ENCODE measurements at places on chromosomes 5 and 9. TPM values are rescaled to one million over a fixed set of nuclear protein-coding genes. Genes with fewer than 3 reads are reported as not detected.

DNA sequence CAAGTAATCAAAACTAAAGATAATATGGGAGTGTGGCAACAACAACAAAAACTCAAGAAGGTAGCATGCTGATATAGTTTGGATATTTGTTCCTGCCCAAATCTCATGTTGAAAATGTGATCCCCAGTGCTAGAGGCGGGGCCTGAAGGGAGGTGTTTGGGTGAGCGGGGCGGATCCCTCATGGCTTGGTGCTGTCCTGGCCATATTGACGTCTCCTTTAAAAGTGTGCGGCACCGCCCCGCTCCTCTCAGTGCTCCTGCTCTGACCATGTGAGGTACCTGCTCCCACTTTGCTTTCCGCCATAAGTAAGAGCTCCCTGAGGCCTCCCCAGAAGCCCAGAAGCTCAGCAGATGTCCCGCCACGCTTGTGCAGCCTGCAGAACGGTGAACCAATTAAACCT is 25.6 kb downstream of the MED27 start:
- no peak for DNase-seq

DNA sequence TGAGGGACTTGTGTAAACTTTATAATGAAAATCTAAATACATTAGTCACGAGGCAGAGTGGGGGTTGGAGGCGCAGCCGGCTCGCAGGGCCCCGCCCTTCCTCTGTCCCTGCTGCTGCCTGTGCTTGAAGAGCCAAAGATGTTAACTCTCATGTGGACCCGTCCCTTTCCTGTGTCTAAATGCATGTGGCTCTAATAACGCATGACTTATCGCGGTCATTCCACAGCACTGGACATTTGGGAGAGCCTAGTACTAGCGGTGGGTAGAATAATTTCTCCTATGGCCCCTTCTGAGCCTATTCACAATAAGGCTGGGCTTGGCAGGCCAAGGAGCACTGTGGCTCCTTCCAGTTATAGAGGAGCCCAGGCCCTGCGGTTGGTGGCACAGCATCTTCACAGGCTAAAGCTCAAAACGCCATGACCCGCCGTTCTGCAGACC is 82.3 kb upstream of the SIMC1 start:
- no peak for DNase-seq

DNA sequence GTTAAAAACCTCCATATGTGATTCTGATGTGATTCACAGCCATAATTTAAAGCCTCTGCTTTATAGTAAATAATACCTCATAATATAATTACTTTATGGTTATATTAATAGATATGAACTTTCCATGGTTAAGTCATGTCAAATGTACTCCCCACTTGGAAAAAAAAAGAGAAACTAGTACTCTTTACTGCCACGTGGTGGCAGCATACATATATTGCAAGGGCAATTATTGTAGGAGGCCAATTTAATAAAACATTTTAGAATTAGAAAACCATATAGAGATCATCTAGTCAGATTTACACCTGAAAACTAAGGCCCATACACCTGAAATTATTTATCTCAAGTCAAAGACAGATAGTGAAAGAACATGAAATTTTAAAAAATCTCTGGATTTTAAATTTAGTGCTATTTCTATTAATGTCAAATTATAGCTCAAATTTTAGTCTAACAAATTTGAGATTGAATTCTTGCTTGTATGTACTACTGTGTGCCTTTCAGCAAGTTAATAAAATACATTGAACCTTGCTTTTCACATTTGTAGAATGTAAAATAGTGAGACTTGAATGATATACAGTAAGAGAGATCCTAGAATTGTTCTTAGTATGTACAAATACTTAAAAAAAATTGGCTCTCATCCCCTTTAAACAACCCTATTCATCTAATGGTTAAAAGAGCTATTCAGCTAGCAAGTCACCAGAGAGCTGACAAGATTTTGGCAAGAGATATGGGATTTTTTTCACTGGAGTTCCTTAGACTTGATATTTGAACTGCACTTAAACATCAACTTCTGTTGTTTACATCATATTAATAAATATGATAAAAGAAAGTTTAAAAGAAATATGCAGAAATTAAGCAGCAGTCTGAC is 603.8 kb downstream of the TLE4 start:
- DNase-seq = no peak

- no peak for DNase-seq
Observed at GRCh38 chr9:116027096-116027495, 126.5 kb upstream of the PAPPA start.

- DNase-seq = no peak
Observed at GRCh38 chr5:132462856-132463745, 27.5 kb downstream of the IRF1 start.

DNA sequence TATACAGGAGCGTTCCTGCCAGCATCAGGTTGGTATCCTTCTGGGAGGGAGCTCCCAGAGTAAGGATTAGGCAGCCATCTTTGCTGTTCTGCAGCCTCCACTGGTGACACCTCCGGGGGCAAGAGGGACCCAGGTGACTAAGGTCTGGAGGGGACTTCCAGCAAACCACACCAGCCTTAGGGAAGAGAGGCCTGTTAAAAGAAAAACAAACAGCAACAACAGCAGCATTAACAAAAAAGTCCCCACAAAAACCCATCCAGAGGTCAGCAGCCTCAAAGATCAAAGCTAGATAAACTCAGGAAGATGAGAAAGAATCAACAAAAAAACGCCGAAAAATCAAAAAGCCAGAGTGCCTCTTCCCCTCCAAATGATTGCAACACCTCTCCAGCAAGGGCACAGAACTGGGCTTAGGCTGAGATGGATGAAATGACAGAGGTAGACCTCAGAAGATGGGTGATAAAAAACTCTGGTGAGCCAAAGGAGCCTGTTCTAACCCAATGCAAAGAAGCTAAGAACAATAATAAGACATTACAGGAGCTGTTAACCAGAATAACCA is 388.2 kb downstream of the SPATA31D1 start:
- DNase-seq = no peak

- no peak for DNase-seq
Observed at GRCh38 chr5:12313602-12314001, 409.4 kb upstream of the CTNND2 start.

GRCh38 chr5:149294872-149295829 is 23.5 kb downstream of the AFAP1L1 start:
- DNase-seq = no peak

GRCh38 chr9:25994605-25995004 is 316.4 kb upstream of the TUSC1 start:
- no peak for DNase-seq

DNA sequence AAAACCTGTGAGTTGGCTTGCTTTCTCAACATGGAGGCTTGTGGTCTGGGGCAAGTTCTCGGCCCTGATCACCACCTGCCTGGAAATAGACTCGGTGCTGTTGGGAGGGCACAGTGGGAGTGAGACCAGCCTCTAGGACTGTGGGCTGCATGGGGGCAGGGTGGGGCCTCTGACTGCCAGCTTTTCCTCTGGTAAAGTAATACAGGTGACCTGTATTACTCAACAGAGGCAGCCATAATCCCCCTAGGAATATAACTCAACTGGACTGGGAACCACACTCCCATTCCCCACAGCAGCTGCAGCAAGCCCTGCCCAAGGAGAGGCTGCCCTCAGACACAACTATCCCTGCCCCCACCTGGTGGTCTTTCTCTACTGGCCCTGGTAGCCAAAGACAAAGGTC is 72.8 kb downstream of the C9orf153 start:
- no peak for DNase-seq

The PBX3 gene
- total RNA-seq = 60.0 TPM

The C9 gene
- total RNA-seq = not detected

The SPATA31A3 gene
- total RNA-seq = not detected

The DOCK2 gene
- total RNA-seq = 0.25 TPM

The CARD9 gene
- total RNA-seq = 3.6 TPM

The PCDH1 gene
- total RNA-seq = 5.1 TPM

The PLAC8L1 gene
- 2.6 TPM for total RNA-seq

The SYK gene
- 3.8 TPM for total RNA-seq

The RCL1 gene
- 21.2 TPM for total RNA-seq

The SPATA31C1 gene
- 0.29 TPM for total RNA-seq

The DDX46 gene
- 61.7 TPM for total RNA-seq
